Germinal center (tissue), 1 donor: ENCODE measurements at places on chromosomes 5 and 9.

GRCh38 chr9:91101611-91102168 lies 260.0 kb downstream of the AUH start:
- DNase-seq: no peak

DNA sequence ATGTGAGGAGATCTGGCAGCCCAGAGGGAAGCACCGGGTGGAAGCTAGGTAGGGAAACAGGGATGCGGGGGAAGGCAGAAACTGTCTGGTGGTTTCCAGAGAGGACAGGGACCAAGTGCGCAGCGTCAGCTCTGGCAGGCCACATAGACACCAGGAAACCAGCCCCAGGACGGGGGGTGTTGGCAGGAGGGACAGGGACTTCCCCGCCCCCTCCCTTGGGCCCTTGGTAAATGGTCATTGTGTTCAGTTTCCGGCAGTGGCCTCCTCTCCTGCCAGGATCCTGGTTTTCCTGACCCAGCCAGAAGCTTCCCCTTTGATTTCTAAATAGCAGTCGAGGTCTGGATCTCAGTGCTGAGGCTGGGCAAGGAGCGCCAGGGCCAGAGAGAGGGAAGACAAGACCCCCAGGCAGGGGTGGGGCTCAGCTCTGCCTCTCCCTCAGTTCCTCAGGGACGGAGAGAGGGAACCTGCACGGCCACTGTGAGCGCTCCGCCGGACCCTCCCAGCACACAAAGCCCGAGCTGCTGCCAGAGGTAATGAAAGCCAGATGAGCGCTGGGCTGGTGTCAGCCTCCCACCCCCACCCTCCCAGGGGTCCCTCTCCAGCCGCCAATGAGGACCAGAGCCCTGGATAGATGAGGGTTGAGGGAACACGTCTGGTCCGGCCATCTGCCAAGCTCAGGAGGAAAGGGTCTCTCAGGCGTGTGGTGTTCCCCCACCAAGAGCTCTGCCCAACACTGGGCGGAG lies 1.8 kb downstream of the RALGDS start:
- DNase-seq: no peak

DNA sequence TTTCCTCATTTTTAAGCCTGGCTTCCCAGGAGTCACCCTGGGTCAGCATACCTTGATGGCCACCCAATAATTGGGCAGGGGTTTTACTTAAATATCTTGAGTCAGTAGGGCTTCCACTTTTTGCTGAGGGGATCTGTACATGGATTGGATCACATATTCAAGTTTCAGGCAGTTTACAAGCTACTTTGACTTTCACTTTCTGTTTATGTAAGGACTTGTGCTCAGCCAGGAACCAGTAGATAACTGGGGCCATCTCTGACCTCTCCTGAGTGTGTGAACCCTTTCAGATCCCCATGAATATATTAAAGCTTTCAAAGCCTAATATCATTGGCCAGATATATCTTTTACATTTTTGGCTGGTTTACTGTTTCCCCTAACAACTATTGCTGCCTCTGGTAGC lies 45.1 kb downstream of the SLCO6A1 start:
- DNase-seq: no peak

DNA sequence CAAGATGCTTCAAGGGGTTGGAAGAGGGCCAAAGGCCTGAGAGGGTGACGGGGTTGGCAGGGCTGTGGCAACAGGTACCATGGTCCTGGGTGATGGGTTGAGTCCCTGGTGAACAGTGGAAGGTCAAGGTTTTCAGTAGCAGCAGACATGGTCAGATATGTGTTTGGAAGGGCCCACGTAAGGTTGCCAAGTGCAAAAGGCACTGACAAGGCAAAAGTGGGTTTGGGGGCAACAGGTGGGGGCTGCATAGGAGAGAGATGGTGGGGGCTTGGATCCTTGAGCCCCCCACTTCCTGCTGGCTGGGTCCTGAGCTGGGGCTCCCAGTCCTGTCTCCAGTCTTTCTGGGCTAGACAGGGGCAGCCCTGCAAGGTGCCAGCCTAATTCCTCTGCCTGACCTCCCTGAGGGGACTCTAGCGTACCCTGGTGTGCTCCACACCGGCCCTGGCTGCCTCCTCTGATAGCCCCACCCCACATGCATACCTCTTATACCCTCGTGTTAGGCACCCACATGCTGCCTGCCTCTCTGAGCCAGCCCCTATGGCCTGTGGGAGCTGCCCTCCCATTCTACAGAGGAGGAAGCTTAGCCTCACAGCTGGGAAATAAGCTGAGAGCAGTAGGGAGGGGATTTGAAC lies 20.9 kb upstream of the NSD1 start:
- no peak for DNase-seq

GRCh38 chr9:8337834-8338766 lies 538.5 kb upstream of the DMAC1 start:
- DNase-seq: no peak

GRCh38 chr9:134724912-134725604 lies 83.5 kb downstream of the COL5A1 start:
- no peak for DNase-seq

DNA sequence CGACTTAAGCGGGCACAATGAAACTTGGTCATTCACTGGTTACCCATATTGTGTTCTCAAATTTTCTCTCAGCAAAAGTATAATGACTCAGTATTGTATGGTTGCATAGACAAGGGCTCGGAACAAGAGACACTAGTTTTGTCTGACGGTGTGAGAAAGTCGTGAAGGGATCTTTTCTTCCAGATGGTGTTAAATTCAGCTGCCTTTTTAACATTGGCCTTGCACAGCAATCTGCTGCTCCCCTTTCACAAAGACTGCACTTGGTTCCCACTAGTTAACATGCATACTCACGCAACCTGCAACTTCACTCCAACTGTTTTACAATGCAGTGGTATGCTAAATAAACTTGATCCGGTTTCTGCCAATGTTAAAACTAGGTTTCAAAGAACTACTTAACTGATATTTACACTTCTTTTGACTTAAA lies 219.2 kb downstream of the MEF2C start:
- no peak for DNase-seq

DNA sequence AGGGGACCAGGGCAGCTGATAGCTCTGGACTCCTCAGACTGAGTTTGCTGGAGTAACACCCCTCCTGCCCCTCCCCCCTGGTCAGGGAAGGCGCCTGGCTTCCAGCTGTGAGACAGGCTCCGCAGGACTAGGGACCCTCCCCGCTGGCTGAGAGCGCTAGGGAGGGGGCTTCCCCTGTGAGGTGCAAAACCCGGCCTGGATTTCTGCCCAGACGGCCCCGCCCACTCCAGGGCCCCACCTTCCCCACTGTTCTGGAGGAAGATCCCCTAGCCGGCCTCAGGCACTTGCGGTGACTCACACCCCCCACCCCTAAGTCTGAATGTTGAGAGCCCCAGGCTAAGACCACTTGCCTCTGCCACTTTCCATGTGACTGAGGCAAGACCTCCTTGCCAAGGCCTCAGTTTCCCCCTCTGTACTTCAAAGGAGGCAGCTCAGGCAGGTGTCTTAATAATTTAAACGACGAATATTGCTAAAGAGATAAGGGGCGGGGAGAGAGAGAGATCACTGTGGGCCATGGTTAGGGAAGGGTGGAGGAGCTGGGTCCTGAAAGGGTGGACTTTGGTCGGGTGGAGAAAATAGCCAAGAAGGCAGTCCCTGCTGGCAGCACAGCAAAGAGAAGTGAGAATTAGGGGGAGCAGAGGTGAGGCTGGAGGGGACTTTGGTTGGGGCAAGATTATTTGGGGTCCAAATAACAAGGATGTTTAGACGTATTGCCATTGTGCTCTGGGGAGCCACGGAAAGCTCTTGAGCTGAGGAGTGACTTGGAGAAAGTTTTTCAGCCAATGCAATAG lies 1.0 kb upstream of the DAB2IP start:
- DNase-seq: no peak

DNA sequence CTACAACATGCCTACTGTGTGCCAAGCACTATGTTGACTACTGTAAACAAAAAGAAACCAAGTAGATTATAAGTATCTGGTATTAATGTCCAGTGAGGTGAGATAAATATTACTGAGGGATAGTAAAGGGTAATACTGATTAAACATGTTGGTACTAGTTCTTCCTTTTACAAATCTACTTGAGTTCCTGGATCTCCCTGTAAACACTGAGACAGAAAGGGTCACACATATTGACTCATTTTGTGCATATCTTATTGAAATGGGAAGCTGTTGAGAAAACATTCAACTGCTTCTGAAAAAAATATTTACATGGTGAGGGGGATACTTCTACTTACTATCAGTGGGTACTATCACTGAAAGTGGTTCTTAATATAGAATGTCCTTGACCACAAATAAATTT lies 24.3 kb downstream of the EFNA5 start:
- no peak for DNase-seq

DNA sequence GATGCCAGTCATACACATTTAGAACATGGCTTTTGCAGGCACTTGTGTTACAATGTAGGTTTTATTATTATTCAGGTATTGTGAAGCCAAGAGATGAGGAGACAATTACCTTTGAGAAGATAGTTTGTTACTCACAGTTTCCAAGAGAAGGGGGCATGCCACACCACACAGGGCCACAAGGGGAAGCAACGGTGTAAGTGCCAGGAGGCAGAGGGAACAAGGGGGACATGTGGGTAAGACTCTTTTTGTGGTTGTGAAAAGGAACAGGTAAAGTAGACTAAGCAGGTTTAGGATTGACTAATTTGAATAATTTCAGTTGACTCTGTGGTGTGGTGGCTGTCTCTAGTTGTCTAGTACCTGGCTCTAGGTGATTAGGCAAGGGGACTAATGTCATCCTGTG lies 191.2 kb downstream of the TRPM6 start:
- DNase-seq: no peak

DNA sequence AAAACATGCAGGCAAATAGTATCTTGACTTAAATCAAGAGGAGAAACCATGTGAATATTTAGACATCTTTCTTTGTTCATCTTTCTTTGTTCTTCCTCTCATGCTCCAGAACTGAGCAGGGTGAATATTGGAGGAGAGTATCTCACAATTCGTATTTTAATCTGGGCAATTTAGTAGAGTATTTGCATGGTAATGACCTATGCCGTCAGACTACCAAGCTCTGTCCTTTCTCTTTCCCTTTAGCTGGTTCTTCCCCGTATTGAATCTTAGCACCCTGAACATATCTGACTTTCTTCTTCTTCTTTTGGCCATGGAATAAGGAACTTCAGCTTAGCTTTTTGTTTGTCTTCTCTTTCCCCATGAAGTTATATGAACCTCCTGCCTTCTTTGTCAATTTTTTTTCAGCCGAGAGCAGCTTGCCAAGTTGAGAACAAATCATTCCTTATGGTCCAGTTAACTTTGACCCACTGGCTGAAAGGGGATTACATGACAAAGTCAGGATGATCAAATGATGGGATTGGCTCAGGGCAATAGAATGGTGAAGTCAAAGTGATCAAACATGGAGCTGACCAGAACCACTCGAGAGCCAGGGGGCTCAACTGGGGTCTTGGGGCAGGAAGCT lies 95.8 kb downstream of the DAPK1 start:
- DNase-seq: no peak

- peak; percentile 16 for DNase-seq
These were observed 1.3 kb upstream of the NIPBL start for GRCh38 chr5:36875051-36875789.

- DNase-seq: no peak
These were observed 2.1 kb upstream of the MARCHF6 start for GRCh38 chr5:10351199-10351905.

GRCh38 chr5:103211576-103212561 lies 46.7 kb upstream of the MACIR start:
- no peak for DNase-seq

- DNase-seq: no peak
These were observed 11.1 kb upstream of the IFNA5 start for GRCh38 chr9:21316032-21316842.

DNA sequence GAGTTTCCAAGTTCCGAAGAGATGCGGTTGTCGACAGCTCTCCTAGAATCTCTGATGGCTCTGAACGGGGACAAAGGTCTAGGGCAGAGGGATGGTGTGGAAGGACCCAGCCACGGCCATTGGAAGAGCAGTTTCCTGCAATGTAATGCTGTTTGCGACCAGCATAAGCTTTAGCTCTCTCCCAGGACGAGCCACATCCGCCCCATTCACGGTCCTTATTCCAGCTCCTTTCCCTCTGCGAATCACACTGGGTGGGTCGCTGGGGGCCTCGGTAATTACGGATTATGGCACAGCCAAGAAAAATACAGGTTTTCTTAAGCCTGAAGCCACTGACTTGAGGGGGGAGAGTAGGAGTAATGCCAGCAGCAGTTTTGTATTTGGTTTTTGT lies 22.7 kb downstream of the ANXA2R start:
- DNase-seq: peak; percentile 32

GRCh38 chr9:86413971-86414880 lies 60.0 kb upstream of the TUT7 start:
- DNase-seq: peak; percentile 19

- DNase-seq: no peak
These were observed 156.6 kb downstream of the TMEM38B start for GRCh38 chr9:105850852-105851500.

DNA sequence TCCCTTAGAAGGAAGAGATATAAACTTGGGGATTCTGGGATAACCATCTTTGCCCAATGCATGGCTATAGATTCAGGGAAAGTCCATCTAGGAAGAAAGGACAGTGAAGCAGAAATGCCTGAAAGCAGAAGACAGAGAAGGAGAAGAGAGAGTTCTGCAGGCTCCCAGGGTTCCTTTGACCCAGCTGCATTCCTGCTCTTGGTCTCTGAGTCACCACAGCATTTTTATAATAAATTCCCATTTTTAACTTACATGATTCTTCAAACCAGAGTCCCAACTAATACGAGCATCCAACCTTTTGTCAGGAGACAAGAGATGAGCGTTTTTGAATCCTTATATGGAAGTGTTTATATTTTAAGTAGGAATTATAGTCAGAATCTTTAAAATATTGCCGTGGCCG lies 12.0 kb upstream of the AOPEP start:
- no peak for DNase-seq

DNA sequence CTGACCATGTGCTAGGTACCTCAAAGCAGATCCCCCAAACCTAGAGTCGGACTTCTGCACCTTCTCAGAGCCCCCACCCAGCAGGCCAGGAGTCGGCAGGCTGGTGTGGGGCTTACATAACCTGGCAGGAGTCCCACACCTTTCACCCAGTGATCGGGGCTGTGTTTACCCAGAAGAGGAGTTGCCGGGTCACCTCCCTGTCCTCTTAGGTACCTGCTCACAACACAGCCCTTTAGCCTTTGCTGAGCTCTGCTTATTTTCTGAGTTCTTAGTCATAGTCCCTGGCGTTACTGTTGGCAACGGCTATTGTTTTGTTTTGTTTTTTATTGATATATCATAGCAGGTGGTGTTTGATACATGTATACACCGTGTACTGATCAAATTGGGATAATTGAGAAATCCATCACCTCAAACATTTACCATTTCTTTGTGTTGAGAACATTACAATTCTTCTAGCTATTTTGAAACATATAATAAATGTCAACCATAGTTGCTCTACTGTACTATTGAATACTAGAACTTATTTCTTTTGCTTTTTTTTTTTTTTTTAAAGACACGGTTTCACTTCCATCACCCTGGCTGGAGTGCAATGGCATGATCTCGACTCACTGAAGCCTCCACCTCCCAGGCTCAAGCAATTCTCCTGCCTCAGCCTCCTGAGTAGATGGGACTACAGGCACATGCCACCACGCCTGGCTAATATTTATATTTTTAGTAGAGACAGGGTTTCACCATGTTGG lies 10.4 kb upstream of the EEIG1 start:
- DNase-seq: peak; percentile 5

GRCh38 chr9:121363622-121363961 lies 6.5 kb downstream of the STOM start:
- no peak for DNase-seq
